ENCODE measurements at places on chromosomes 16 and 17. TPM values are rescaled to one million over a fixed set of nuclear protein-coding genes. Genes with fewer than 3 reads are reported as not detected.
A peak's percentile ranks its signal among the peaks of the same experiment; 100 is the strongest.

The SRCAP gene
- 79.0 TPM for total RNA-seq

DNA sequence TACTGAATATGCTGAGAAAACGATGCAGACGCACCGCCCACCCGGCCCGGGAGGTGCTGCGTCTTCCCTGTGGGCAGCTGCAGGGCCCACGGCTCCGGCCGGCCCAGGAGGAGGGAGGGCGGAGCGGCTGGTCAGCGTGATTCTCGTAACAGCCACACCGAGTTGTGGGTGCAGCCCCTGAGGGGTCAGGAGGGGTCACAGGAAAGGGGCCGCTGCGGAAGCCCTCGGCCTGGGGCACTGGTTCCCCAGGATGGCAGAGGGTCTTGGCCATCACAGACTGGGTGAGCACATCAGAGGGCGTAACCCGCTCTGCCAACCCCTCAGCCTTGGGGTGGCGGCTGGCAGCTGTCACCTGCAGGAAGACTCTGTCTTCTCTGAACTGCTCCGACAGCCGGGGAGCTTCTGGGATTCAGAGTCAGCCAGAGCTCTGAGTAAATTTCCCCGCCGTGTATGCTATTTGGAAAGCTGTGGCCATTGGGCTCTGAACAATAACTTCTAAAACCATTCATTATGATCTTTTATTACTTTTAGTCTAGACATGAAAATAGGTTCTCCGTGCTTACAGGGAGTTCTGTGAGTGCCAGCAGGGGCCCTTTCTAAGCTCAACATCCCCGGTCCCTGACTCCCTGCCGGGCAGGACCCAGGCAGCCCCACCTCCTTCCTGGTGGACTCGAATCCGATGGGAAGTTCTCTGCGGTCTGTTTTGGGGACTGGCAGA lies 87.4 kb upstream of the CHMP6 start:
- H3K27me3 ChIP-seq = no peaks in the 10 kb centered on the region
- H3K4me3 ChIP-seq = no peak overlapping the region
- H3K4me1 ChIP-seq = no peaks in the 10 kb centered on the region
- no peak for DNase-seq
- no peak overlapping the region for H3K27ac ChIP-seq

The MYCBPAP gene
- total RNA-seq = 12.6 TPM

The EVPLL gene
- 1.6 TPM for total RNA-seq

The RDM1 gene
- 2.4 TPM for total RNA-seq

GRCh38 chr16:66334853-66335574 lies 31.5 kb upstream of the CDH5 start:
- H3K4me3 ChIP-seq = no peak overlapping the region
- H3K27me3 ChIP-seq = no peaks in the 10 kb centered on the region
- H3K36me3 ChIP-seq = no peaks in the 10 kb centered on the region
- DNase-seq = no peak

- H3K27ac ChIP-seq = no peak overlapping the region
- H3K4me3 ChIP-seq = no peak overlapping the region
- no peak for DNase-seq
These were observed 35.6 kb upstream of the MNT start for GRCh38 chr17:2436316-2436905.

GRCh38 chr17:16932611-16933010 lies 39.3 kb downstream of the TNFRSF13B start:
- H3K4me3 ChIP-seq = no peak overlapping the region
- no peak overlapping the region for H3K27ac ChIP-seq
- H3K27me3 ChIP-seq = peaks cover 2% of the 10 kb centered on the region
- DNase-seq = no peak
- no peaks in the 10 kb centered on the region for H3K36me3 ChIP-seq

DNA sequence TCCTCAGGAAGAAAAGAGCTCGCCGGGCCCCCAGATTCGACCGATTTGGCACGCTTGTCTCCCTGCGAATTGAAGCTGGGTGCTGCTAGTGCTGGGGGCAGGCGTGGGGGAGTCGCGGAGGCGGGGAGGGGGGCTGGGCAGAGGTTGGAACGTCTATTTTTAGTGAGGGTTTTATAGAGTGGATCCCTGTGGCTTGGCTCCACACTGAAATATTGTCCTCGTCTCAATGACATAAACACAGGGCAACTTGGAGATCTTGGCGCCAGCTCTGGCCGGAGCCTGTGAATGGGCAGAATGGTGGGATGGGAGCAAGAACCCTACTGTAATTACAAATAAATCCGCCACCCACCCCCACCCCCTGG lies 15.7 kb upstream of the NOG start:
- H3K4me3 ChIP-seq = no peak overlapping the region
- no peaks in the 10 kb centered on the region for H3K36me3 ChIP-seq
- DNase-seq = no peak
- H3K27me3 ChIP-seq = no peaks in the 10 kb centered on the region

- no peaks in the 10 kb centered on the region for H3K36me3 ChIP-seq
- no peaks in the 10 kb centered on the region for H3K4me1 ChIP-seq
- peak; percentile 51 for DNase-seq
- H3K27ac ChIP-seq = peak overlapping the region; percentile 71
- H3K27me3 ChIP-seq = no peaks in the 10 kb centered on the region
These were observed 8.5 kb downstream of the ITGA3 start for GRCh38 chr17:50064253-50065001.

- no peaks in the 10 kb centered on the region for H3K36me3 ChIP-seq
- peaks cover 9% of the 10 kb centered on the region for H3K4me1 ChIP-seq
- no peak overlapping the region for H3K27ac ChIP-seq
- H3K27me3 ChIP-seq = no peaks in the 10 kb centered on the region
- H3K4me3 ChIP-seq = no peak overlapping the region
These were observed 25.8 kb downstream of the SMPD3 start for GRCh38 chr16:68422396-68422960.

GRCh38 chr16:77271532-77272426 lies 72.6 kb downstream of the SYCE1L start:
- H3K27me3 ChIP-seq = no peaks in the 10 kb centered on the region
- H3K27ac ChIP-seq = no peak overlapping the region

- H3K36me3 ChIP-seq = no peaks in the 10 kb centered on the region
- DNase-seq = no peak
- H3K27me3 ChIP-seq = no peaks in the 10 kb centered on the region
- no peak overlapping the region for H3K4me3 ChIP-seq
- H3K27ac ChIP-seq = peak overlapping the region; percentile 60
These were observed 246.9 kb upstream of the GSE1 start for GRCh38 chr16:85366031-85366763.

GRCh38 chr17:76957678-76958464 lies 89.7 kb downstream of the MGAT5B start:
- no peak for DNase-seq
- no peaks in the 10 kb centered on the region for H3K36me3 ChIP-seq
- no peak overlapping the region for H3K27ac ChIP-seq
- H3K4me1 ChIP-seq = no peaks in the 10 kb centered on the region
- H3K4me3 ChIP-seq = no peak overlapping the region

GRCh38 chr16:9372934-9373890 lies 281.8 kb downstream of the HAPSTR1 start:
- H3K27ac ChIP-seq = no peak overlapping the region
- no peaks in the 10 kb centered on the region for H3K27me3 ChIP-seq
- no peak for DNase-seq
- H3K4me1 ChIP-seq = no peaks in the 10 kb centered on the region

The MCRIP2 gene
- total RNA-seq = 61.6 TPM

DNA sequence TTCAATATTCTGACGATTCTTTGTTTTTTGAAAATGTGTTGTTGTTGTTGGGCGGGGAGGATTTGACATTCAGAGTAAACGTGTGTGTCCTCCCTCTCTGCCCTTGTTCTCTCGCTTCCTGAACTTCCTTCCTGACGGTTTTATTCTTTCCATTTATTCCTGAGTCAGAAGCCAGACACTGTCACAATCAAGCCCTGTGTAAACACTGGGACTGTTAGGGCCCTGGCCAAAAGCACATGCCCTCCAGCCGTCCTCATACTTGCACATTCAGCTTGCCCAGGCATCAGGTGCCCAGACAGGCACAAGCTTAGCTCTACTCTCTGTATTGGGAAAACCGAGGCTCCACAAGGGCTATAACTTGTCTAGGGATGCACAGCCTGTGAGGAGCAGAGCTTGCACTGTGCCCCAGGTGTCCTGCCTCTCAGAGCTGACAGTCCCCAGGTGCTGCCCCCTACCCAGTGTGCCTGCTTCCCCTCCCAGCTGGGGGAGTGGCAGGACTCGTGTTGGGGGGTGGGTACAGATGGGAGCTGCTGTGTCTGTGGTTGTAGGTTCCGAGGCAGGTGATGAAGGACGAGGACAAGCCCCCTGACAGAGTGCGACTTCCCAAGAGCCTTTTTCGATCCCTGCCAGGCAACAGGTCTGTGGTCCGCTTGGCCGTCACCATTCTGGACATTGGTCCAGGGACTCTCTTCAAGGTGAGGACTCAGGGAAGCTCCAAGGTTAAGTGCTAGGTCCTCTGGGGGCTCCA lies 9.7 kb downstream of the ADGRG3 start:
- H3K36me3 ChIP-seq = no peaks in the 10 kb centered on the region
- H3K4me3 ChIP-seq = no peak overlapping the region
- H3K27ac ChIP-seq = no peak overlapping the region

The STAC2 gene
- total RNA-seq = 4.8 TPM

DNA sequence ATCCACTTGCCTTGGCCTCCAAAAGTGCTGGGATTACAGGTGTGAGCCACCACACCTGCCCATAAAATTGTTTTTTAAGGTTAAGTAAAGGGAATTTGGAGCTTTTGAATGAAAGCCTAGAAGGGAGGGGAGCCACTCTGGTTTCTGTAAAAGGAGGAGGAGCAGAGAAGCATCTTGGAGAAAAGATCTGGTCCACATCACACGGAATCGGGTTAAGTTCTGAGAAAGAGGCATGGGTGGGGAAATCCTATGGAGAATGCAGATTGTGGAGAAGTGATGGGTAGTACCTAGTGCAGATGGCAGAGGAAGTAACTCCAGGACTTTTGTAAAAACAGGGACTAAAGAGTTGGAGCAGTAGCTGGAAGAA lies 18.3 kb upstream of the CEP112 start:
- no peak overlapping the region for H3K4me3 ChIP-seq
- DNase-seq = no peak
- H3K36me3 ChIP-seq = no peaks in the 10 kb centered on the region
- no peaks in the 10 kb centered on the region for H3K4me1 ChIP-seq
- no peak overlapping the region for H3K27ac ChIP-seq

Data from prostate gland (tissue), 2 donors.